Small intestine (tissue), 16 donors: ENCODE measurements at places on chromosomes 16 and 17. TPM values are rescaled to one million over a fixed set of nuclear protein-coding genes. Genes with fewer than 3 reads are reported as not detected.
A peak's percentile ranks its signal among the peaks of the same experiment; 100 is the strongest.

GRCh38 chr16:83901101-83901500 is 2.2 kb downstream of the MLYCD start:
- H3K36me3 ChIP-seq = peaks cover 2% of the 10 kb centered on the region
- H3K27ac ChIP-seq = no peak overlapping the region
- H3K4me1 ChIP-seq = peaks cover 12% of the 10 kb centered on the region
- H3K4me3 ChIP-seq = no peak overlapping the region
- H3K27me3 ChIP-seq = no peaks in the 10 kb centered on the region

DNA sequence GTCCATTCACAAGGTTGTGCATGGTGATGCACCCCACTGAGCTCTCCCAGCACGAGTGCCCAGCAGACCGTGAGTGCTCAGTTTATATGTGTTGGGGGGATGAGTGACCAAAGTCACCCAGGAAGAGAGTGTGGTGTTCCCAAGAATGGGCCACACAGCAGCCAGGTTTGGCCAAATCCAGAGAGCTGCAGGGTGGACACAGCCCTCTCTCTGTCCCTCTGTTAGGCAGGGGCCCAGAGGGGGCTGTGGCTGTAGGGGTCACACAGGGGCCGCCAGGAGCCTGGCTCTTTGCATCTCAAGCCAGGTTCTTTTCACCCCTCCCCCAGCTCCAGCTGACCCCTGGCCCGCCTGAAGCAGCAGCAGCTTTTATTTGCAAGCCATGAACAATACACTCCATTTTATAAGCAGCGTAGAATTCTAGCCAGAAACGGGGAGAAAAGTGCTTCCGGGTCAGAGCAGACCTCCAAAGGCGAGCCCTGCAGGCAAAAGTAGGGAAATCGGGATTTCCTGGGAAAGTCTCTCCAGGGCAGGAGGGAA is 13.3 kb downstream of the COTL1 start:
- H3K36me3 ChIP-seq = no peaks in the 10 kb centered on the region
- peaks cover 2% of the 10 kb centered on the region for H3K4me1 ChIP-seq
- no peak overlapping the region for H3K27ac ChIP-seq
- no peaks in the 10 kb centered on the region for H3K27me3 ChIP-seq
- DNase-seq = no peak

- H3K27ac ChIP-seq = peak overlapping the region; percentile 89
- peaks cover 3% of the 10 kb centered on the region for H3K4me1 ChIP-seq
- no peak for DNase-seq
Measured at GRCh38 chr17:18968345-18968744, 16.4 kb downstream of the SLC5A10 start.

HS3ST3B1 gene
- polyA plus RNA-seq = 0.85 TPM

DNA sequence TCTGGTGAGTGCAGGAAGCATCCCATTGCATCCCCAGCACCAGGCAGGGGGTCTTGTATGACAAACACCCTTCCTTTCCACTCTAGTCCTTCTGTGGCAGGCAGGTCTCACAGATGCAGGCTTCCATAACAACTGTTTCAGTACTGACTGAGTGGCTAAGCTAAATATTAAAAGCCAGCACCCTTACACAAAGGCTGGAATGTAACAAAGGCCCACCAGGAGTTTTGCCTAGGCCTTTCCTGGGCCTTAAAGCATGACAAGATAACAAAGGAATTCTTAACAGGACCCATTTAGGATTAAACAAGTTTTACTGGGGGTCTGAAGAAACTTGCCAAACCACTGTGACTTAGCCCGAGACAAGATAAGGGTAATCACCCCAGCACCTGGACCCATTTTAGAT is 228.9 kb upstream of the RPL38 start:
- DNase-seq = no peak
- H3K36me3 ChIP-seq = no peaks in the 10 kb centered on the region
- no peaks in the 10 kb centered on the region for H3K27me3 ChIP-seq
- no peaks in the 10 kb centered on the region for H3K4me1 ChIP-seq
- H3K4me3 ChIP-seq = no peak overlapping the region

DNA sequence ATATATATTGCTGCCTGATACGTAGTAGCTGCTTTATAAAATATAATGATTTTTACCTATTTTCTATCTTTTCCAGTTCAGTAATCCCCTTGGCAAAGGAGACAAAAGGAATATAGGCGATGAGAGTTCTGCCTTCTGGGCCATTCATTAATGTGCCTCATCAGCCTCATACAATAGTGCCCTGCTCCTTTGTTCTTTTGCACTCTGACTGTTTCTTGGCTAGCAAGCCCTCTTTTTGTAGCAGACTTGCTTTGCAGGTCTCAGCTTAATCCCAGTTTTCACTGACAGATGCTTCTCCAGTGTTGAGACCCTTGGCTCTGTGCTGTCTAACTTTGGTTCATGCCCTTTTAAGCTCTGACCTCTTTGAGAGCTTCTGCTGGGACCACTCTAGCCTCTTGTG is 10.4 kb downstream of the HSD17B2 start:
- H3K36me3 ChIP-seq = no peaks in the 10 kb centered on the region
- H3K4me1 ChIP-seq = peaks cover 64% of the 10 kb centered on the region
- DNase-seq = no peak
- H3K27me3 ChIP-seq = no peaks in the 10 kb centered on the region
- H3K4me3 ChIP-seq = no peak overlapping the region
- no peak overlapping the region for H3K27ac ChIP-seq

GRCh38 chr17:8468127-8468526 is 32.4 kb downstream of the NDEL1 start:
- H3K27me3 ChIP-seq = no peaks in the 10 kb centered on the region
- no peak for DNase-seq
- no peak overlapping the region for H3K27ac ChIP-seq
- H3K36me3 ChIP-seq = peaks cover 79% of the 10 kb centered on the region

GRCh38 chr16:70796301-70796700 is 4.7 kb downstream of the VAC14 start:
- H3K36me3 ChIP-seq = no peaks in the 10 kb centered on the region
- H3K4me3 ChIP-seq = no peak overlapping the region
- no peaks in the 10 kb centered on the region for H3K27me3 ChIP-seq
- peaks cover 10% of the 10 kb centered on the region for H3K4me1 ChIP-seq
- DNase-seq = no peak

WFIKKN1 gene
- 7.6 TPM for polyA plus RNA-seq

USP22 gene
- 67.2 TPM for polyA plus RNA-seq

C17orf78 gene
- 19.6 TPM for polyA plus RNA-seq

GRCh38 chr16:88922114-88922825 is 54.7 kb downstream of the CBFA2T3 start:
- peaks cover 7% of the 10 kb centered on the region for H3K4me1 ChIP-seq
- no peaks in the 10 kb centered on the region for H3K36me3 ChIP-seq
- peak overlapping the region; percentile 40 for H3K27ac ChIP-seq
- H3K4me3 ChIP-seq = no peak overlapping the region

- H3K27me3 ChIP-seq = no peaks in the 10 kb centered on the region
- no peak overlapping the region for H3K4me3 ChIP-seq
- no peak for DNase-seq
- H3K27ac ChIP-seq = no peak overlapping the region
- H3K4me1 ChIP-seq = no peaks in the 10 kb centered on the region
- peaks cover 52% of the 10 kb centered on the region for H3K36me3 ChIP-seq
Measured at GRCh38 chr16:70568601-70569237, 45.1 kb downstream of the SF3B3 start.

DNA sequence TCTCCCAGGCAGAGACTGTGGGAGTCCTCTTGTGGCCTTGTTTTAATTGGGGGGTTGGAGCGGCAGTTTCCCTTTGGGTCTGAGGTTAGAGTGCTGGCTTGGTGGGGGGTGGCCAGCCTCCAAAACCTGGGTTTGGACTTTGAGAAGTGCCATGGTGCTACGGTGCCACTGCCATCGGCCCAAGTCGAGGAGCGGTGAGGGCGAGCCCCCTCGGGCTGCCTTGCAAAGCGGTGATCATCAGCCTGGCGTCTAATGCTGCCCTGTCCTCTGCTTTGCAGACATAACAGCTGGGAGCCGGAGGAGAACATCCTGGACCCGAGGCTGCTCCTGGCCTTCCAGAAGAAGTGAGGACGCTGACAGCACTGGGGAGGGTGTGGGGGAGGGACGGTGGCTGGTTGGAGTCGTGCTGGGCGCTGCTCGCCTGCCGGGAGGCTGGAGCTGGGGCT is 1.2 kb downstream of the CBX2 start:
- H3K36me3 ChIP-seq = no peaks in the 10 kb centered on the region
- peaks cover 20% of the 10 kb centered on the region for H3K27me3 ChIP-seq
- H3K27ac ChIP-seq = no peak overlapping the region
- no peak for DNase-seq
- peak overlapping the region; percentile 17 for H3K4me3 ChIP-seq

GRCh38 chr17:17728550-17729251 is 47.4 kb downstream of the RAI1 start:
- H3K36me3 ChIP-seq = no peaks in the 10 kb centered on the region
- no peak overlapping the region for H3K4me3 ChIP-seq
- no peaks in the 10 kb centered on the region for H3K4me1 ChIP-seq
- no peak for DNase-seq
- peaks cover 2% of the 10 kb centered on the region for H3K27me3 ChIP-seq
- H3K27ac ChIP-seq = no peak overlapping the region

DNA sequence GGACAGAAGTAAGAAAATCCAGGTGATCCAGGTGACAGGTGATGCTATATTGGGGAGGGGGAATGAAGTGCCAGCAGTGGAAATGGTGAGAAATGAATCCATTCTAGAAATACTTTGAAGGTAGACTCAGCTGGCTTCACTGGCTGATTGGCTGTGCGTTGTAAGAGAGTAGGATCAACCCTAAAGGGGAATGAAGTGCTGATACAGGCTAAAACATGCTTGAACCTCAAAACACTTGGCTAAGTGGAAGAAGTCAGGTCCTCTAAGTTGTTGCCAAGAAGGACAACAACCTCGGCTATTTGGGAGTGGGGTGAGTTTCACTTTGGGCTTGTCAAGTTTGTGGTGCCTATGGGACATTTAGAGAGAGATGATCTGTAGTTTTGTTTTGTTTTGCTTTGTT is 24.1 kb upstream of the SCNN1B start:
- no peak overlapping the region for H3K4me3 ChIP-seq
- no peaks in the 10 kb centered on the region for H3K27me3 ChIP-seq
- no peak for DNase-seq
- H3K36me3 ChIP-seq = no peaks in the 10 kb centered on the region
- H3K27ac ChIP-seq = no peak overlapping the region

KRTAP2-4 gene
- not detected for polyA plus RNA-seq

DNA sequence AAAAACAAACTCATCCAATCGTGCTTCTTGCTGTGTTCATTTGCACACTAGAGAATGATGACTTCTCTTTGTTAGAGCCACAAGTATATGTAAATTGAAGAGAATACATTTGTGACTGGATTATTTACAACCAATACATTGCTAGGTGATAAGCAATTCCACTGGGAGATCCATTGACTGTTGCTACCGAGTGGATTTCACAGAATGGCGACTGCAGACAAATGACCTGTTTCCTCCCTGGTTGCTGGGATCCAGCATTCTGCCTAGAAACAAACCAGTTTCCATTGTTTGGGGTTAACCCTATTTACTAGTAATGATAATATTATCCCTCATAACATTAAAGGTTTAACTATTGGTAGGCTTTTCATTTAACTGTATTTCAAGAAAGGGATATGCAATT is 36.9 kb upstream of the CPHXL start:
- no peak overlapping the region for H3K27ac ChIP-seq
- no peaks in the 10 kb centered on the region for H3K27me3 ChIP-seq
- no peaks in the 10 kb centered on the region for H3K36me3 ChIP-seq
- no peak for DNase-seq

TMEM100 gene
- polyA plus RNA-seq = 8.0 TPM

DNA sequence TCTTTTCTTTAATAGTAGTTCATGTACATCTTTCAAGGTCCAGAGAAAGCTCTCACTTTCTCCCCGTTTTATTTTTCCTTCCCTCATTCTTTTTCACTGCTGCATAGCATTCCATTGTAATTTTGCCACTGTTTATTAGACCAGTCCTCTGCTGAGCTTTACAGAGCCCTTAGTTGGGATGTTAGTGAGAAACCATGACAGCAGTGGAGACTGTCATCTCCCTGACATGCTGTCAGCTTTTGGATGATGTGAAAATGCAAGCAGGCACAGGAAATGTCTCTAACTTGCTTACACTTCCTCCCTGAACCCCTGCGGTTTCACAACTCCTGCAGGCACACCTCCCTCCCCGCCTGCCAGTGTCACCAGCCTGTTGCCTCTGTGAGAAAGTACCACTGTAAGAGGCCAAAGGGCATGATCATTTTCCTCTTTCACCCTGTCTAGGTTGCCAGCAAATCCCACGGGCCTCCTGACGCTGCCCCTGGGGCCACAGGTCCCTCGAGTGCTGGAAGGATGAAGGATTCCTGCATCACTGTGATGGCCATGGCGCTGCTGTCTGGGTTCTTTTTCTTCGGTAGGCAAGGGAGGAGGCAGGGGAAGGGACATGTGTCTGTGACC is at the start of gene ITGAL:
TSS of gene ITGAL (plus strand) at position 415 of the 615 bp plus-strand sequence. CDS start at position 511, 96 bp downstream.
- no peaks in the 10 kb centered on the region for H3K36me3 ChIP-seq
- H3K4me1 ChIP-seq = no peaks in the 10 kb centered on the region
- H3K4me3 ChIP-seq = peak within 1 kb of the TSS; percentile 24
- peak within 1 kb of the TSS; percentile 13 for H3K27ac ChIP-seq
- no peaks in the 10 kb centered on the region for H3K27me3 ChIP-seq
- DNase-seq = no peak
